ENCODE measurements at places on chromosomes 5 and 9.

- DNase-seq, result no peak
Observed at GRCh38 chr5:7329141-7329540, 66.8 kb upstream of the ADCY2 start.

- DNase-seq, result no peak
Observed at GRCh38 chr9:36948051-36948450, 86.0 kb downstream of the PAX5 start.

GRCh38 chr9:5543875-5544702, 33.8 kb downstream of the PDCD1LG2 start:
- DNase-seq, result no peak

- no peak for DNase-seq
Observed at GRCh38 chr5:157345485-157345884, 79.6 kb downstream of the CYFIP2 start.

GRCh38 chr5:56605231-56605630, 210.1 kb upstream of the MAP3K1 start:
- no peak for DNase-seq

DNA sequence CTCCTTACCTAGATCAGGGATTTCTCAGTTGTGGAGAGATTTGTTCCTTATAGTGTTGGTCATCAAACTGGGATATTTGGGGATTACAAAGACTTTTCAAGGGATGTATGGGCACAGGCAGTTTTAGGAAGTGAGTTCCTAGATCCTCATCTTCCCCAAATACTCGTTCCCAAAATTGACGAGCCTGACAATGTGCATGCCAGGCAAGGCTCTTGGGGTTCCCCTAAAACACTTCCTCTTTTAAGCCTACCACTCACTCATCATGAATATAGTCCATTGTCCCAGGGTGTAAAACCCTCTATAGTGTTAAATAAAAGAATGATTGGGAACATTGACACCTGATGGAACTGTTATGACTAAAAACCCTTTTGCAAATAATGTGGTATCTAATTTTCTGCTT, 26.4 kb downstream of the PDCD1LG2 start:
- no peak for DNase-seq

- DNase-seq, result no peak
Observed at GRCh38 chr5:74482990-74483389, 157.5 kb downstream of the ENC1 start.

DNA sequence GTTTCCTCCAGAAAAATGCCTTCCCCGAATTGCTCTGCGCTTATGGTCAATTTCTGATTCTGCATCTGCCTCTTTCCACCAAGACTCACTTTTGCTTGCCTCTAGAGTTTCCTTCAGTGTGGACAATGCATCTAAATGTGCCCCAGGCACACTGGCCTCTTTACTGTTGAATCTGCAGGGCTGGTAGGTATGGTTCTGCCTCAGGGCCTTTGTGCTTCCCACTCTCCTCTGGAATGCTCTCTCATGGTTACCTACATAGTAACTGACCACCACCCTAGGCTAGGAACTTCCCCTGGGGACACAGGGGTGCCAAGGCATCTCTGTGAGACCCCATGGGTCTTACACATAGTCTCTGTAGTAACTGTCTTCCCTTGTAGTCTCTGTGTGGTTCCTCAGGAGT, 1258.6 kb downstream of the CDH12 start:
- DNase-seq, result no peak

GRCh38 chr5:133927300-133928180, 40.9 kb downstream of the C5orf15 start:
- DNase-seq, result no peak

Data from ecto neural progenitor cell (in vitro differentiated cells).